ENCODE measurements at places on chromosomes 5 and 9. TPM values are rescaled to one million over a fixed set of nuclear protein-coding genes. Genes with fewer than 3 reads are reported as not detected.

The GGTA1 gene
- 6.3 TPM for total RNA-seq

The MLANA gene
- not detected for total RNA-seq

The SARDH gene
- total RNA-seq = 5.7 TPM

The ARL14EPL gene
- not detected for total RNA-seq

The KLF9 gene
- 2.6 TPM for total RNA-seq

The FCN1 gene
- 5.2 TPM for total RNA-seq

The FOXD4 gene
- 0.52 TPM for total RNA-seq

The ST8SIA4 gene
- 6.3 TPM for total RNA-seq

The IFNA2 gene
- not detected for total RNA-seq

The ECSCR gene
- 17.2 TPM for total RNA-seq

The TLR4 gene
- 8.9 TPM for total RNA-seq

The CACNA1B gene
- under 0.01 TPM for total RNA-seq

The PCDHB8 gene
- total RNA-seq = 1.6 TPM

The CBY3 gene
- not detected for total RNA-seq

The SLC23A1 gene
- total RNA-seq = not detected

The PCDHB5 gene
- 3.1 TPM for total RNA-seq

The SAPCD2 gene
- total RNA-seq = 1.0 TPM

The SNCAIP gene
- 6.8 TPM for total RNA-seq

The SLIT3 gene
- 7.8 TPM for total RNA-seq

The NTRK2 gene
- total RNA-seq = 26.6 TPM

The SPRY4 gene
- 6.3 TPM for total RNA-seq

The RXRA gene
- 11.5 TPM for total RNA-seq

The DEPDC1B gene
- total RNA-seq = 3.1 TPM

The GARIN3 gene
- not detected for total RNA-seq

The NPR3 gene
- 9.9 TPM for total RNA-seq

The FBXO38 gene
- 60.0 TPM for total RNA-seq

The TSSK1B gene
- not detected for total RNA-seq

The ELP1 gene
- total RNA-seq = 24.5 TPM

The GABBR2 gene
- total RNA-seq = under 0.01 TPM

The PDGFRB gene
- 86.6 TPM for total RNA-seq

The ARL15 gene
- total RNA-seq = 42.3 TPM

The PDZD2 gene
- total RNA-seq = 2.6 TPM

The IL3 gene
- not detected for total RNA-seq

The PFDN1 gene
- 34.4 TPM for total RNA-seq

The OTP gene
- not detected for total RNA-seq

The PITX1 gene
- total RNA-seq = 2.6 TPM

The SEC24A gene
- total RNA-seq = 20.9 TPM

The PTPA gene
- total RNA-seq = 66.8 TPM

The KCTD16 gene
- total RNA-seq = under 0.01 TPM

The KLHL3 gene
- total RNA-seq = 4.2 TPM

The NR4A3 gene
- total RNA-seq = 2.1 TPM

The PTGER4 gene
- total RNA-seq = 10.4 TPM

The FNIP1 gene
- total RNA-seq = 27.1 TPM

The IFNA21 gene
- not detected for total RNA-seq

The DNAJC21 gene
- total RNA-seq = 14.6 TPM

The KIF27 gene
- total RNA-seq = 6.3 TPM

The PHAX gene
- 25.1 TPM for total RNA-seq

The ZNF462 gene
- total RNA-seq = 28.7 TPM

The QRFP gene
- not detected for total RNA-seq

The GFI1B gene
- total RNA-seq = 1.0 TPM

The PRRX2 gene
- 3.1 TPM for total RNA-seq

The GRIA1 gene
- 1.0 TPM for total RNA-seq

The CDX1 gene
- total RNA-seq = not detected

The HNRNPK gene
- total RNA-seq = 446 TPM

The N4BP3 gene
- 12.0 TPM for total RNA-seq

The ABO gene
- total RNA-seq = under 0.01 TPM

The SVEP1 gene
- total RNA-seq = 46.4 TPM
